Bone marrow (tissue), 2 donors: ENCODE measurements at places on chromosomes 13 and 19.

DNA sequence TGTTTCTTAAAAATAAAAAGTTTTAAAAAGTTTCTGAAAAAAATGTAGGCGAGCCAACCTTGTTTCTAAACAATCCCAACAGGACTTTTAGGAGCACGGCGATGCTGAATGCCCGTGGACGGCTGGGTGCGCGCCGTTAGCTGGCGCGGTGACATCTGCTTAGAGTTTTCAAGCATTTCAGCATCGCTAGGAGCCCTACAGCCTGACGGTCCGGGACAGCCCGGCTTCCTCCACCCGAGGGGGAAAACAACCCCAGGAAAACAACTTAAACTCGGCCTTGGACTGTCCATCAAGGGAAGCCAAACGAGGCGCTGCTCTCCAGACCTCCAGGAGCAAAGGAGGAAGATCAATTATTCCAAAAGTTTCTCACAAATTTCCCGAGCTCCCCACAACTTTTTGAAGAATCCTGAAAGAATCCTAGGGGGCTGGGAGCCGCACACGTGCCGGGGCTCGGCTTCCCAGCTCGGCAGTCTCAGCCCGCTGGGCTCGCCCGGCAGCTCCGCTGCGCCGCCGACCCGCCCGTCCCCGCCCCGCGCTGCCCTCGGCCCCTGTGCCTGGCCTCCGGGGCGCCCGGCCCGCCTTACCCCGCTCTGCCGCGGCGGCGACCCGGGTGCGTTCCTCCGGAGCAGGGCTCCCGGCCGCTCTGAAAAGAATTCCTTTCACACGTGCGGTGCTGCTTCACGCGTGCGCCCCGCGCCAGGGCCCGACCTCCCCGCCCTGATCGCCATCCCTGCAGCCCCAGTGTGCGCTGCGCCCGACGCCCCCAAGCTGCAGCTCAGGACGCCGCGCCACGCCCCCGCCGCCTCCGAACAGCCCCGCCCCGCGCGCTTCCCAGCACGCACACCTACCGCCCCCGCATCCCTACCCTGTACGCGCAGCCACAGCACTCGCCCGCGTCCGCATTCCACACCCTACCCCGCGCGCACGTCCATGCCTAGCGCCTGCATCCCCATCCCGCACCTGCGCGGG is at the start of gene GJA3:
Gene GJA3, minus strand, starts transcription at position 747 of the 969 bp plus-strand sequence. CDS start 17,764 bp downstream, outside the sequence.
- DNase-seq, result no peak

DNA sequence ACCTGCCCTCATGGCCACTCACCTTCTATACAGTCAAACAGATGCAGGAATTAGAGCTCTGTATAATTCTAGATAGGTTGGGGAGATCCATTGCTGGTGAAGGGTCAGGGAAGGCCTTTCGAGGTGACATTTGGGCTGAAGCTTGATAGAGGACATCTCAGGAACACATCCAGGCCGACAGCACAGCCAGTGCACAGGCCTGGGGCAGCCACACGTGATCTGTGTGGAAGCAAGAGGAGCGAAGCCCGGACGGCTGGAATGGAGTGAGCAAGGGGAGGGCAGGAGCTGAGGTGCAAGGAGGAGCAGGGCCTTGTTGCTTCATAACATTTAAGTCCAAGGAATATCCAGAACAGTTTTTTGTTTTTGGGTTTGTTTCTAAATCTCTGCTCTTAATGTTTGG is 4.5 kb upstream of the OVOL3 start:
- no peak for DNase-seq

DNA sequence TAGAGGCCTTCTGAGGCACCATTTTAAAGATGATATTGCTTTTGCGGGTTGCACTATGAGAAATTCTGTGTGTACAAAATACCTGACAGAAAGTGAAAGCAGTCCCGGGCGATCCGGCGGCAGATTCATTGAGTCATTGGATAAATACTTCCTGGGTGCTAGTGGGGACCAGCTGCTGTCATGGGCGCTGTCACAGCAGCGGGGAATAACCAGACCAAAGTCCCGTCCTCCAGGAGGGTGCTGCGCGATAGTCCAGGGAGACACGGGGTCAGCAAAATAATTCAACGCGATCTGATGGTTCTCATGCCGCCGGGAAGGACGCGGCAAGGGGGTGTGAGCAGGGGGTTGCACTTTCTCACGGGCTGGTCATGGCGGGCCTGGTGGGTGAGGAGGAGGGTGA is 13.5 kb downstream of the ZFR2 start:
- no peak for DNase-seq

DNA sequence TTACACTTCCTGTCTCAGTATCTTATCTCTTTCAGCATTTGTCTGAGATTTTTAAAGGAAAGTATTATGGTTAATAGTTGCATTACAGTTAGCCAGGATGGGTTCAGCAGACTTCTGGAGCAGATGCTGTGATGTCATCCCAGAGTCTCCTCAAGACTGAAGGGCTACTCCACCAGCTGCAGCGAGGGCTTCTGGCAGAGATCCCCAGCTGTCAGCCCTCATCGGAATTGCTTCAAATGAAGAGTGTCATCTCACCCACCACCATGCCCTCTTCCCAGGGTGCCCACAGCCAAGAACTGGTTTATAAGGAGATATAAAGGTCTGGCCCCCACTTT is 84.4 kb downstream of the FAM216B start:
- DNase-seq, result no peak

GRCh38 chr13:28889086-28889732 is 69.1 kb downstream of the MTUS2 start:
- DNase-seq, result no peak

DNA sequence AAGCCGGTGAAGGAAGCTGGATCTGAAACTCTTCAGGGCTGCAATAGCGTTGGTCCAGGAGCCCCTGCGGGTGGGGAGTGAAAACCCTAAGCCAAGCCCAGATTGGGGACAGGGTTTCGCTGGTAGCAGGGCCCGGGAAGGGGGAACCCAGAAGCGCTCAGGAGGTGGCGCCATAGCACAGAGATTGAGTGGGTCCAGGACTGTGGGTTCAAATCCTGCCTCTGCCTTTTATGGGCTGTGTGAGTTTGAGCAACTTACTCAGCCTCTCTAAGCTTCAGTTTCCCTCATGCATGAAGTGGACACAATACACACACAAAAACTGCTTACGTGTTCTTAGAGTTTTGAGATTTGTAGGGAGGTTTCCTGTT is 8.3 kb upstream of the SYCN start:
- peak; percentile 7 for DNase-seq

DNA sequence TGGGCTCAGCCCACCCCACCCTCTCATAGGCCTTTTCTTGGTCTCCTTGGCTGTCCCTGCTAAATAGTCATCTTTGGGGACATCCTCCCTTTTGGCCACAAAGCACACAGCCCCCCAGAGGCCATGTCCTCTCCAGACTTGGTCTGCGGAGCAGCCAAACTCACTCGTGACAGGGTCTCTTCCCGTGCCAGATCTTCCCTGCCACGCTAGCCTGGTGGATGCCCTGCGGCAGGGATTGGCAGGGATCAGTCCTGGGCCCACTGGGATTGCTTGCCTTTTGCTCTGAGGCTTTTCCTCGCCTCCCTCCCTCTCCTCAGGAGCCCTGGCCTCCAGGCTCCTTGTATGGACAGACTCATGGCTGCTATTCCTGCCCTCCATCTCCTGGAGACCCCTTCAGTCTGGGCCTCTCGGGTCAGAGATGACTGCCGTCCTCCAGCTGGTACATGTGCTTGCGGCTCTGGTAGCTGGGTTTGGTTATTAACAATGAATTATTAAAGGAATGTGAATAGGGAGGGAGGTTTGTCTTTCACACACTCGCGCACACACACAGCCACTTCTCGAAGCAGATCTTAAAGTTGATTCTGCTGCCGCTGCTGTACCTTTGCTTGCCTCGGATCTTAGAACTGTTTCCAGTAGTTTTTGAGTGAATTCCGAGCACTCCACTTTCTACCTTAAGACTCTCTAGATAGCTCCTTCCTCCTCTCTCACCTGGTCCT is 45.1 kb downstream of the NFIX start:
- DNase-seq, result no peak

GRCh38 chr13:48890391-48890790 is 85.3 kb upstream of the FNDC3A start:
- DNase-seq, result no peak

DNA sequence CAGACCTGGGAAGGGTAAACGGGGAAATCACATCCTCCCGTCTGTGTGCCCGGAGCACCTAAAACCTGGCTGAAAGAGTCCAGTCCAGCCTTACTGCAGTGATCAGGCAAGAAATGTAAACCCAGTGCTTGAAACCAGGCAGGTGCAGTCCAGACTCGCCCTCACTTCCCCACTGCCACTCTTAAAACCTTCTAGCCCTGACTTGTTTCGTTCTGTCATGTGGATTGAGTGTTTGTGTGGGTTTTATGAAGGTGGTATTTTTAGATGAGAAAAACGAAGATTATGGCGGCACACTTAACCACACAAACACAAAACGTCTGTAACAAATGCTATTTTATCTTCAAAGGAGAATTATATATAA is 839 bp upstream of the CKAP2 start:
- no peak for DNase-seq

DNA sequence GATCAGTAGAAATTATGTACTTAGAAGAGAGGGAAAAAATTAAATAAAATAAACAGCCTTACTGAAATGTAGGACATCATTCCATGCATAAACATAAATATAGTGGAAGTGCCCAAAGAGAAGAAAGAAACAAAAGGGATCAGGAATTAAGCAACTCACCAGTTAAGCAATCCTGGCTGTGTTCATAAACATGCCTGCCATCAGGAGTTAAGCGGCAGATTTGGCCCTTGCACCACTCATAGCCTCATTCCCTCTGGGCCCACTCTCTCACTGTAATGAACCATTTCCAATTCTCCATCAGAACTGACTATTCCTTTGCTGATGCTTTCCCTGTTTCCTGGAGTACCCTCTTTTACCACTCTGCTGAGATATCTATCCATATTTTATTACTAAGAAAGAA is 281.4 kb downstream of the LHFPL6 start:
- no peak for DNase-seq

- no peak for DNase-seq
These were observed 125.8 kb upstream of the PCDH9 start for GRCh38 chr13:67355812-67356476.

DNA sequence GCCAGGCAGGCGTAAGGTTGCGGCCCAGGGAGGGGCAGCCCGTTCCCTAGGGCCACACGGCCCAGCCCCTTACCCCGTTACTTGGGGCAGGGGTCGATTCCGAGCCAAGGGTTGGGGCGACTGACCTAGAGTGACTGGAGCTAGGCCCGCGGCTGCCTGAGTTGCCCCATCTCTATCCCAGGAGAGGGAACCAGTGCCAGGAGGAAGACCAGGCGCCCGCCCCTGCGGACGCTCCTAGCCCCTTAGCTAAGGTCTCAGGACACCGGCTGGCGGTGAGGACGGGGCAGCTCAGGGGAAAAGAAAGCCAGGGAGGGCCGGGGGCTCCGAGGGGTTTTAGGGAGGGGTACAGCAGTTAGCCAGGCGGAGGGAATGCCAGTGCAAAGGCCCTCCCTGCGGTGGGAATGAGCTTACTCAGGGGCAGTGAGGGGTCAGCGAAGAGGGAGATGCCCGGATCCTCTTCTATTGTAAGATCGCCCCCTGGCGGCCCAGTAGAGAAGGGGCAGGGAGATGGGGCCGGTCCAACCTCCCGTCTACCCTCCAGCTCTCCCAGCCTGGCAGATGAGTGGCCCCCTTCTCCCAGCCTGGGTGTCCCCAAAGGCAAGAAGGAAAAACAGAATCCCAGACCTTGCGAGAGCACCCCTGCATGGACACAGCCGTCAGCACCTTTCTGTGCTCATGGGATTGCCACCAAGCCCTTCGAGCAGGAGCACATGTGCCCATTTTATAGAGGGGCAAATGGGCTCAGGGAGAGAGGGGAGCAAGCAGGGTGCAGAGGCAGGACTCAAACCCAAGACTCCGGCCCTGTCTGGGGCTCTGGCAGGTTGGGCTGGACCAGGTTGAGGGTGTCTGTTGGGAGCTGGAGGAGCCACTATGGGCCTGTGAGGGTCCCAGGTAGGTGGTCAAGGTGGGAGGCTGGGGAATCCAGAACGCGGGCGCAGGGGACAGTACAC is 16.3 kb downstream of the CILP2 start:
- DNase-seq, result no peak

DNA sequence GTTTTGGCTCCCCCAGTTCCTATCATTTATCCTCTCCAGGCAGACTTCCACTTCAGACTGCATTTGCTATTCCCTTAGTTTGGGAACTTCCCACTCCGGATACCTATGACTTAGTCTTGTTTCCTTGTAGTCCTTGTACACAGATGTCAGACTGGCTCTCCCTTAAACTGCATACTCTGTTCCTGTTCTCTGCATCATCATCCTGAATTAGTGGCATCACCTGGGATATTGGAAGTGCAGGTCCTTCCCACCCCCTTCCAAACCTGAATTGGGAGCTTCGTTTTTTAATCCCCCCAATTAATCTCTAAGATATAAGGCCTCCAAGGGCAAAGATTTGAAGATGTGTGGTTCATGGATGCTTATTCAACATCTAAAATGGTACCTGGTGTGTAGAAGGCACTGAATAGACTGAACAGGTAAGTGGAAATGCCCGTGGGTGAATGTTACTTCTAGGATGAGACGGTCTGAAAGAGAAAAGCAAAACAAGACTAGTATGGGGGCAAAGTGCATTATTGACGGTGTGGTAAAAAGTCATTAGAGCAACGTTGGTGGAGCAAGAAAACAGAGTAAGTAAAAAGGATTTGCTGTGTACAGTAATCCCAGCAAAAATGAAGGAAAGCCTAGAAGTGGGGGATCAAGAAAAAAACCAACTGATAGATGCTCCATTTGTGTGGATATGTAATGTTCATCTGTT is 9.6 kb downstream of the MIR17HG start:
- no peak for DNase-seq

GRCh38 chr19:16002406-16003384 is 53.9 kb downstream of the OR10H4 start:
- no peak for DNase-seq

DNA sequence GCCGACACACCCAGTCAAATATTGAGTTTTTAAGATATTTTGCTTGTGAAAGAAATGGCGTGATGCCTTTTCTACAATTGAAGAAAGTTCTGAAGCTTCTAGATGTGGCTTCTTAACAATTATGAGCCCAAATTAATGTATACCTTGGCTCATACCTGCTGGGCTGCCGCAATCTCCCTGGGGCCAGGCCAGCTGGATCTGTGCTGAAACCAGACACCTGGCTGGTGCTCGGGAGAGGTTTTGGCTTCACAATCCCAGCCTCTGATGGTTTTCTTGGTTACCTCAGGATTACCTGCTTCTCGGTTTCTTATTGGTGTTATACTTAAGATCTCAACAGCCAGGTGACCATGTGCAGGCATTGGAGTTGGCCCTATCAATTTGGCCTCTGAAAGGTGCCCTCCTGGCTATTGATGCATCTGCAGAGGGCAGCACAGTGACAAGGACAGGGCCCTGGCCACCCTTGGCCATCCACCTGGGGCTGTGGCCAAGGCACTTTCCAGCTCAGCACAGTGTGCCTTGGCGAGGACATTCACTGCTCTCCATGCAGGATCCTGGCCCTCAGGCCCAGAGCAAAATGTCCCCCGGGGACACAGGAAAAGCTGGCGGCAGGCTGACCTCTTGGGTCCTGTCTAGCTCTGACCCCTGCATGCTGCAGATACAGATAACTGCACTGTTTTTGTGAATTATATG is 305.0 kb downstream of the ZNF536 start:
- no peak for DNase-seq

- no peak for DNase-seq
These were observed 3.4 kb downstream of the C3 start for GRCh38 chr19:6717036-6717435.
